Activated naive CD4-positive, alpha-beta T cell (primary cell): ENCODE measurements at places on chromosomes 12 and 14.

DNA sequence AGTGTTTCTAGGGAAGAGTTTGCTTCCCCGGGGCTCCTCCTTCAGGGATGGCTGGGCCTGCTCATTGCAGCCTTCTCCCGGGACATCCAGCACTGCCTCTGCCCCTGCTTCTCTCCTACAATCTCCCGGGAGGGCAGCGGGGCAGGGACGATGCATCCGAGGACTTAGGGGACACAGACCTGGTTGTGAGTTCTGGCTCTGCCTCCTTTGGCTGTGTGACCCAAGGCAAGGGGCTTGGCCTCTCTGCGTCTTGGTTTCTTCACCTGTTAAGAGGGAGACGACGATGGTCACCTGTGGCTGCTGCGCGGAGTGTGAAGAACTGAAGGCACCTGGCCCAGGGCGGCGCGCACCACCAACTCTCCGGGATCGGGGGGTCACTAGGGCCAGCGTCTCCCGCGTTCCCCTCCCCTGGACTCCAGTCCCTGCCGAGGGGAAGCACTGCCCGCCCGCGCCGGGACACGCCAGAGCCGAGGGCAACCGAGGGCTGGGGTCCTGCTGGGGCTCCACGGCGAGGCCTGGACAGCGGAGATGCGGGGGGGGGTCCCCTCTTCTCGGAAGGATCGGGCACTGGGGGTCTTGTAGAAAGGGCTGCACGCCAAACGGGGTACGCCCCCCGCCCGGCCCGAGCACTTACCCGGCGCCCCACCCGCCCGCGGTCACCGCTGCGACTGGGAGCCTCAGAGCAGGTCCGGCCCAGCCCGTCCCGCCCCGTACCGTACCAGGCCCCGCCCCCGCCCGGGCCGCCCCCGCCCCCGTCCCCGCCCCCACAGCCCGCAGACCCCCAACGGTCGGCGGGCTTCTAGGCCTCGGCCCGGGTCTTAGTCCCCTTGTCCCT, at the start of gene HVCN1:
TSS of gene HVCN1 (minus strand) at position 670 of the 835 bp plus-strand sequence. CDS start 5,870 bp downstream, outside the sequence.
- no peak for DNase-seq

DNA sequence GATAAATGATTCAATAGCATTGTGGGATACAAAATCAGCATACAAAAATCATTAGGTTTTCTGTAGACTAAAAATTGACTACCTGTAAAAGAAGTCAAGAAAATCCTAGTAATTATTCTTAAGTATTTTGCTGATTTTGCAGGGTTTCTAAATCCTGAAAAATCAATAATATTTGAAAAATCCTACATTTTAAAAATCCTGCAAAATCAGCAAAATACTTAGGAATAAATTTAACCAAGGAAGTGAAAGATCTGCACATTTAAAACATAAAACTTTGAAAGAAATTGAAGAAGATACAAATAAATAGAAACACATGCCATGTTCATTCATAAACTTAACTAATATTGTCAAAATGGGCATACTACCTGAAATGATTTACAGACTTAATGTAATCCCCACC, 517.7 kb downstream of the RERGL start:
- no peak for DNase-seq

- DNase-seq: no peak
These were observed 67.5 kb upstream of the BTG1 start for GRCh38 chr12:92213166-92213565.

DNA sequence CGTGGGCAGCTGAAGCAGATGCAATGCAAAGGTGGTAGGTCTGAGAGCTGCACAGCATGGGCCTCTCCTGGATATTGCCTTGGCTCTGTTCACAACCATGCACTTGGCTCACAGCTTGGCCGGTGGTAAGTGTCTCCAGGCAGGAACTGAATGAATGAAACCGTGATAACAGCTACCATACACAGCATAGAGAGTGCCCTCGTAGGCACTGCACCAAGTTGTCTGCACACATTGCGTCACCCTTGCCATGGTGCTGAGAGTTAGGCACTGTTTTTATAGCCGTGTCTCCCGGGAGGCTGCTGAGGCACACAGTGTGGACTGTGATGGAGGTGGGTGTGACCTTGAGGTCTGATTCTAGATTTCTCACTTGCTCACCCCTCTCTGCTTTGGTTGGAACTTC, 157.6 kb upstream of the VASH1 start:
- no peak for DNase-seq

DNA sequence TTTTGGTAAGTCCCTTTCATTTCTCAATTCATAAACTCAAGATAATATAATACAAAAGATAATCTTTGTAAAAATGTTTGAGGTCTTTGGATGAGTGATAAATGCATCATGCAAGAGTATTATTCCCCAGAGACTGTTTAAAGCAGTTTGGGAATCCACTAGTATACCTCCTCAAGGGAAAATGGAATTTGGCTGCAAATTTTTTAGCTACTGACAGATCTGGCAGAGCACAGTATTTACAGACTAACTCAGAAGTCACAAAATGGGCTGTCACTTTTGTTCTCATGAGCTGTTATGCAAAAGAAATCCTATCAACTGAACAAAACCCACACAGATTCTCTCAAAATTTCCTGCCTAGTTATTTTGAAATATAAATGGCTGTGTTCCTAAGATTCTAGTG, 9.9 kb downstream of the SPIC start:
- no peak for DNase-seq
